ENCODE measurements at places on chromosomes 6 and 20.
A peak's percentile ranks its signal among the peaks of the same experiment; 100 is the strongest.

DNA sequence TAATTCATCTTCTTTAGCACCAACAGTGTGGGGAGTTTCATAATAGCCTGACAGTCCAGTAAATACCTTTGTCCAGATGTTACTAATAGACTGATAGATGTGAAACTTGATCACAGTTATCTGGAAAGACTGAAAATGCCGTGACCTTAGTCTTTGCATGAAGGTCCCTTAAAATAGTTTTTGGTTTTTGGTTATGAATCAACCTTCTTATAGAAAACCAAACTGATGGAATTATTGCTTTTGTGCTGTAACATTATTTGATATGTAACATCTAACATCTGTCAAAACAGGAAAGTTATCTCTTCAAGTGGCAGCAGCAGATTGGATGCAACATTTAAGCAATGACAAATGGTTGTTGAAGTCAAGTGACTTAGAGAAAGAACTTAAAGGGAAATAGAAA, 190.4 kb downstream of the DOK5 start:
- DNase-seq, result no peak

GRCh38 chr6:84788689-84789088, 24.3 kb upstream of the TBX18 start:
- no peak for DNase-seq

- no peak for DNase-seq
Observed at GRCh38 chr6:31713991-31714684, 1.0 kb upstream of the LY6G6D start.

DNA sequence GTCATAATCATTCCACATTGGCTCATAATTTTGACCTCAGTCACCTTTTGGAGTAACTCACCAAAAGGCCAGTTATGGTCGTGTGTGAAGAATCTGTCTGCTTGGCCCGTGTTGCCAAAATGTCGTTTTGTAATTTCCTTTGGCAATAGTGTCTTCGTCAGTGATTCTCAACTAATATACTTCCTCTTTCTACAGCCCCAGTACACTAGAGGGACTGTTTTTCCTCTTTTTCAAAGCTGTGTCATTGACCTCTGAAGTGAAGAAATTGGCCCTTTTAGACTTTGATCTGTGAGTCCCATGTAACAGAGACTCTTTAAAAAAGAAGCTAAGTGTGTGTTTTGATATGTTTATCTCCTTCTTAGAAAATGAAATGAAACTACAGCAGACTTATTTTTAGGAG, 5.2 kb downstream of the FOXO3 start:
- peak; percentile 45 for DNase-seq

DNA sequence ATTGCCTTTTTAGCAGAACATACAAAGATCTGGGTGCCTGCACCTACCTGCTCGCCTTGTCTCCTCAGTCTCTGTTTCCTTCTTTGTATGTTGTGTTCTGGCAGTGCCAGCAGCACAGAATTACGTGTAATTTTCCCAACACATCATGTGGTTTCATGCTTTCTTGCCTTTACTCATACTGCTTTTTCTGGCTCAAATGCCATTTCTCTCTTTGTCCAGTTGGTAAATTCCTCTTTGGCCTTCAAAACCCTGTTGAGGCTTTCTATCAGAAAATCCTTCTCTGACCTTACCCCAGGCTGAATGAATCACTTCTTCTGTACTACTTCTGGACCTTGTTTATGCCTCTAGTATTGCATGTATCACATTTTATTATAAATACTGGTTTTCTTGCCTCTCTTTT, 31.8 kb downstream of the L3MBTL3 start:
- no peak for DNase-seq

DNA sequence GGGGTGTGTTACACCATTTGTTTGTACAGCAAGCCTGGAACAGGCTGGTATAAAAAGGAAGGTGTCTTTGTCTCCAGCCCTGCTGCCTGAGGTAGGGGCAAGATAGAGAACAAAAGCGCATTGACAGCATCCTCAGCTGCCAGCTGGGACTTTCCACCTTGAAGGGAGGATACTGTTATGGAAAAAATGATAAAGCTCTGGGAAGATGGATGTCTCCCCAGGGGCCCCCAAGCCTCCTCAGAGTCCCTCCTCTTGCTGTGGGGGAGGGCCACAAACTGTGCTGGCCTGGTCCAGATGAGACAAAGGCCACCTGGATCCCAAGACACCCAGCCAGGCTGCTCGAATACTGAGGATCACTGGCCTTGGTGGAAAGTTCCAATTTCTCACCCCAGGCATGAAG, 13.0 kb downstream of the REM1 start:
- no peak for DNase-seq

GRCh38 chr6:136173519-136174507, 76.3 kb downstream of the MTFR2 start:
- no peak for DNase-seq

GRCh38 chr6:145213614-145214013, 521.7 kb downstream of the EPM2A start:
- no peak for DNase-seq
